ENCODE measurements at places on chromosomes 16 and 17.

DNA sequence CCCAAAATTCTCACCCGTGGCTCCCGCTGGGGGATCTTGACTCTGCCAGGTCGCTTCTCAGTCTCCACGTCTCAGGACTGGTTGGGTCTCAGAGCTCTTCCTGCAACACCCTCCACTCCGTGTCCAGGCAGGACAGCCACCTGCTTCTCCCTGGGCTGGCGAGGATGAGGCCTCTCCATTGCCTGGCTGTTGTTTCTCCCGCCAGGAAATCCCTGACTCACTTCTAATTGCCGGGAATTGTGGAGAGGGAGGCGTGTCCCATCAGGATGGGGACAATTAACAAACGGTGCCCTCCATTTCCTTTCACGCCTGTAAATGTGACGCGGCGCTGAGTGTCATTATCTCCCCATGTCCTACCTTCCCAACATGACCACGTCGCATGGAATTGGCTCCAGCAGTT, 204.5 kb downstream of the RBFOX3 start:
- DNase-seq: no peak

- DNase-seq: no peak
These were observed 276.1 kb downstream of the SNX29 start for GRCh38 chr16:12252616-12253015.

GRCh38 chr17:17204041-17204591, 2.0 kb downstream of the PLD6 start:
- DNase-seq: no peak

DNA sequence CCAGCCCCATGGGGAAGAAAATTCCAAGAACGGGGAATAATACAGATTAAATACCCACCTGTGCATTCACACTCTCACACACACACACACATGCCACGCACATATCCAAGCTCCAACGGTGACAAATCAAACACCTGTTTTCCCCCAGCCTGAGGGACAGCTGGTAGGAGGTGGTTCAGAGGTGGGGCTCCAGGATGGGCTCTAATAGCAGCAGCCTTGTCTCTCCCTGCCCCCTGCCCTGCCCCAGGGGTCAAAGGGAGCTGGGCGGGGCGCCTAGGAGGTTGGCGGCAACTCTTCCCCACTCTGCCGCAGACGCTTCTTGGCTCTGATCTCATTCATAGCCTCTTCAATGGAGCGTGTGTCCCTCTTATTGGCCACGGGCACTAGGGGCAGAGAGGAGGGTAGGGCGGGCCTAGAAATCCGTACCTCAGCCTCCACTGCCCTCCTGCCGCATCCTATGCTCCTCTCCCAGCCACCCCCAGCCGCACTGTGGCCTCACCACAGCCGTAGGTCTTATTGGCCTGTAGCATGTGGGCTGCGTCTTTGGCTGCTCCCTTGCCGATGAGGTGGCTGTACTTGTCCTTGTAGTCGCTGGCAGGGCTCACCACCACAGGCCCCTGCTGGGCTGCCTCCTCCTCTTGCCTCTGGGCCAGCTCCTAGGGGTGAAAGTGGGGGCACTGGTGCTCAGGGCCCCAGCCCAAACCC, 8.2 kb downstream of the SPAG7 start:
- DNase-seq: no peak

DNA sequence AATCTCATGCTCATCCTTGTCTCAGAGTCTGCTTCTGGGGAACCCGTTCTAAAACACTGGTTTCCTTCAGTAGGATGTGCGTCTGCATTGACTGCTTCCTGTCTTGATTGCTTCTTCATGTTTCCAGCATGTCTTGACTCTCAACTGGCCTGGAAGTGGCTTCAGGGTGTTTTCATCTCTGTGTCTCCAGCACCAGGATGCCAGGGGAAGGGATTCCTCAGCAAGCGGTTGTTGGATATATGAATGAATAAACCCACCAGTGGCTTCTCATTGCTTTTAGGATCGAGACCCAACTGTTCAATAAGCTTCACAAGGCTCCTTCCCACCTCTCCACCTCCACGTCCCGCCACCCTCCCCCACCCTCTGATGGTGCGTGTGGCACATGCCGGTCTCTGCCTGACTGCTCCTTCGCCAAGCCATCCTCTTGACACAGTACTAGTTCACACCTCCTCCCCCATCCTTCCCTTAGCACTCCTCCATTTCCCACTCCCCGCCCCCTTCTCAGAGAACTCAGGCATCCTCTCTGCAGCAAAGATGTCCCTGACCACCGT, 14.1 kb upstream of the TNS4 start:
- DNase-seq: peak; percentile 66

DNA sequence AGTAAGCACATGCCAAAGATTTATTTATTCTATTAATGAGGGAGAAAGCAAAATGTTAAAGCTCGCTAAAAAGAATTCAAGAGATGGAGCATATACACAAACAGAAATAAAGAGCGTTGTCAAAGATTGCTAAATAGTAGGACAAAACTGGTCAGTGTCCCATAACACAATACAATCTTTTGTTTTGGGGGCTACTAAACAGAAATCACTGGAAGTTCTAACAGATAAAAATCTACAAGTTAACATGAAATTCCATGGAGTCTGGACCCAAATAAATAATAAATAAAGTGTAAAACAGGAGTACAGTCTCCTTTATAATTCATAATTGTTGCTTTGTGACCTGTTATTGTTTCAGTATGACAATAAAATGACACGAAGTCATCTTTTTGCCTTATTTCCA, 115.2 kb upstream of the CNTNAP4 start:
- DNase-seq: no peak

DNA sequence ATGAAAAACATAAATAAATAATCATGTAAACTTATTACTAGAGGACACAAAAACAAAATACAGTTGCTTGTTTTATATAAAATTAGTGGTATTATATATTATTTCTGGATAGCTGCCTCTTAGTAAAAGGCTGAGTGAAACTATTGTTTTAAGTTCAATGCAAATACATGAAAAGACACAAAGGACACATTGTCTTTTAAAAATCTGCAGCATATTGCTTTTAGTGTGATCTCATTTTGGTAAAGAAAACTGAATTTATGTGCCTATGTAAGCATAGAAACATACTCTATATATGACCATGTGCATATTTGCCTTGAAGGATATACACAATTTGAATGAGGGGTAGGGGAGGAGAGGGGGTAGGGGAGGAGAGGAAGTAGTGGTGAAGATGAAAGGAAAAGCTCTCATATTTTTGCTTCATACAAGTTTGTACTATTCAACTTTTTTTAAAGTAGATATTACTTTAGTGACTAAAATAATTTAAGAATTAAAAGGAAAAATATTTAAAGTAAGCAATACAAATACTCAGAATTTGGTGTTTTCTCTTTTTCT, 5.8 kb downstream of the ABCA10 start:
- DNase-seq: no peak

GRCh38 chr16:80092681-80093080, 448.1 kb upstream of the DYNLRB2 start:
- no peak for DNase-seq

GRCh38 chr16:84486551-84487235, 17.8 kb downstream of the MEAK7 start:
- no peak for DNase-seq
